GM10248 (cell line): ENCODE measurements at places on chromosomes 6 and 20.

GRCh38 chr6:23011615-23012014 is 442.2 kb downstream of the HDGFL1 start:
- no peak for DNase-seq

GRCh38 chr6:43172104-43173007 is 1.3 kb downstream of the SRF start:
- DNase-seq = peak; percentile 46

GRCh38 chr20:62139636-62140035 is 3.6 kb downstream of the PSMA7 start:
- DNase-seq = no peak

GRCh38 chr6:34656378-34657036 is 40.1 kb downstream of the ILRUN start:
- peak; percentile 74 for DNase-seq

- DNase-seq = no peak
These were observed 46.5 kb downstream of the AFG1L start for GRCh38 chr6:108341372-108341771.

GRCh38 chr20:58981628-58982364 is 740 bp downstream of the NELFCD start:
- DNase-seq = no peak

DNA sequence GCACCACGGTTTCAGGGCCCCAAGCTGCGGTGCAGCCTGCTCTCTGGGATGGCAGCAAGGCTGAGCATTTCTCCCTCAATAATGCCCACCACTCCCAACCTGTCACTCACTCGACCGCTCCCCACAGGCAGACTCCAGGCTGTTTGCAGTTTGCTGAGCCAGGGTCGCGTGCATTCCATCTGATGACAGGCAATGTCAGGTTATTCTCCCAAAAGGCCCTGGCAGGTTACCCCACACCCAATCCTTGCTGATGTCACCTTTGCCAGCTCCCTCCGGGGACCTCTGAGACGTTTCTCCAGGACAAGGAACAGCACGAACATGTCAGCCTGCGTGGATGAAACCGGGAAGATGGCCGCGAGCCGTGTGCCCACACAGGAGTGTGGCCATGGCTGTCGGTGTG is 7.1 kb upstream of the SLCO4A1 start:
- DNase-seq = no peak

GRCh38 chr6:70547313-70547712 is 19.4 kb upstream of the SDHAF4 start:
- no peak for DNase-seq

GRCh38 chr6:163487606-163488005 is 73.1 kb downstream of the QKI start:
- DNase-seq = no peak

- DNase-seq = no peak
These were observed 15.2 kb downstream of the CDH22 start for GRCh38 chr20:46293084-46293483.
